ENCODE measurements at places on chromosomes 6 and 20. TPM values are rescaled to one million over a fixed set of nuclear protein-coding genes. Genes with fewer than 3 reads are reported as not detected.

DNA sequence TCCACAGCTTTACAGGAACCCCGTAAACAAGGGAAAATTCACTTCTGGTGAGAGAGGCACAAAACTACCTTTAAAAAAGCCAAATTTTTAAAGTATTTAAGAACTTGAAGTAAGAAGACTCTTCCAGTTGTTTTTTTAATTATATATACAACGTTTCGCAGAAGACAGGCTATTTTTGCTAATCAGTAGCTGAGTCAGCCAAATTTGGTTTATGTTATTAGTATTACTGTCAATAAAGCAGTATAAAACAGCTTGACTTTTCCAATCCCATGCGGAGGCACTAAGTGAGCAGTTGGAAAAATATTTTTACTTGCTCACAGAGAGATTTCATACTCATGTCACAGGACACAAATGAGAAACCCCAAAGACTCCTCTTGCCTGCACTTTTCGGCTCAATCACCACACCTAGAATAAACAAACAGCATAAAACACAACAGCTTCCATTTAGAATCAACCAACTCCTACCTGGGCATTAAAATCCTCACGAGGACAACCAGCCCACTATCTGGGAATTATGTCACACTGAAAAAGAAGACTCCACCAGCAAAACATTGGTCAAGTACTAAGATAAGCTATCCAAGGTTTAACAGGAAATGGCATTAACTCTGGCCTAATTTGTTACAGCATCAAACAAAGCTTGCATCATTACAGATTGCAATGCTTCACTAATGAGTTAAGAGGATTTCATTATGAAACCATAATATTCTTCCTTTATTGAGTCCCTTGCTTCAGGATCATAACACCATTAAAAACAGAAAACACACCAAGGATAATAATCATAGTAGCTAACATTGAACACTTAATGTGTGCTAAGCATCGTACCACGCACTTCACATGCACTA lies 26.3 kb downstream of the ELOVL5 start:
- no peak for DNase-seq

- no peak for DNase-seq
These were observed 40.6 kb downstream of the STXBP5 start for GRCh38 chr6:147244832-147245231.

The PACRG gene
- total RNA-seq = 0.72 TPM

GRCh38 chr20:57617079-57617795 lies 3.0 kb downstream of the ZBP1 start:
- no peak for DNase-seq

GRCh38 chr6:30840084-30840934 lies 44.0 kb upstream of the DDR1 start:
- no peak for DNase-seq

DNA sequence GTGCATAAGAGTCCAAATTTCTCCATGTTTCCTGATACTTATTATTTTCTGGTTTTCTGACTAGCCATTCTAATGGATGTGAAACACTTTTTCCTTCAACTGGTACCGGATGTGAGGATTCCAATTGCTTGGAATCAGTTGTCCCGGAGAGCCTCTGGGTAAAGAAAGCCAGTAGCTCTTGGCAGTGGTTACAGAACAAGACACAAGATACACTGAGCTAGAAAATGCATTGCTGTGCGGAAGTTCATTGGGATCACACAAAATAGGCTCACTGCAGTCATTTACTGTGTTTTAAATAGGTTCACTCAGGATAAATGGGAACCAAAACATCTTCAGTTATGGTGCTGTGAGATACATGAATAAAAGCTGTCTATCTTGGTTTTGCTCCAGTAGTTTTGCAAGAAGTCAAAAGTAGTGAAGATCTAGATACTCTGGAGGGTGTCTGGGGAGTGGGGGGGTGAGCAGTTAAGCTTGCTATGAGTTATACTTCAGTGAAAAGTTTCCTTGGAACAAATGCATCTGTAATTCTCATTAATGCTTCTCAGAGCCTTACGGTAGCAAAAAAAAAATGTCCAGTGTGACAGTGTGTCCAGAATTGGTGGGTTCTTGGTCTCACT lies 54.4 kb upstream of the RNF182 start:
- DNase-seq = no peak
